ENCODE measurements at places on chromosomes 13 and 19.

- no peak for DNase-seq
These were observed 26.0 kb upstream of the NFIC start for GRCh38 chr19:3340340-3340739.

DNA sequence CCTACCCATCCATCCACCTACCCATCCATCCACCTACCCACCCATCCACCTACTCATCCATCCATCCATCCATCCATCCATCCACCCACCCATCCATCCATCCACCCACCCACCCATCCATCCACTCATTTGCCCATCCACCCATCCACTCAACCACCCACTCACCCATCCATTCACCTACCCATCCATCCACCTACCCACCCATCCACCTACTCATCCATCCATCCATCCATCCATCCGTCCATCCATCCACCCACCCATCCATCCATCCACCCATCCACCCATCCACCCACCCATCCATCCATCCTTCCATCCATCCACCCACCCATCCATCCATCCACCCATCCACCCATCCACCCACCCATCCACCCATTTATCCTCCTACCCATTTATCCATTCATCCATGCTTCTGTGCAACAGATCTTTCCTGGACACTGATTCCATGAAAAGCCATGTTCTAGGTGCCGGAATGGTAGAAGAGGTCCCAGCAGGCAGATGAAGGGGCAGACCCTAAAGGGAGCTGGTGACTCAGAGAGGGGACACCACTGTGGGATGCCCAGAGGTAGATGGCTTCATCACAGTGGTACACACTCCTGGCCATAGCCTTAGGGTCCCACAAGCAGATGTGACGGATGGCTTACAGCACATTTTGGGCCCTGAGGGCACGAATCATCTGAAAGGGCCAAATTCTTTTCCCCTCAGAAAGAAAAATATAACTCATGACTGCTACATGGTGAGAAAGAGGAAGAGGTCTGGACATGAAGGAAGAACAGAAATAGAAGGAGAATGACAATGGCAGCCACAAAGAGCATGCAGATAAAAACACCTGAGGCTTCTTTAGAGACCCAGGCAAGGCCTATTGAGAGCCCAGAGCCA, 76.0 kb downstream of the KCTD15 start:
- no peak for DNase-seq

DNA sequence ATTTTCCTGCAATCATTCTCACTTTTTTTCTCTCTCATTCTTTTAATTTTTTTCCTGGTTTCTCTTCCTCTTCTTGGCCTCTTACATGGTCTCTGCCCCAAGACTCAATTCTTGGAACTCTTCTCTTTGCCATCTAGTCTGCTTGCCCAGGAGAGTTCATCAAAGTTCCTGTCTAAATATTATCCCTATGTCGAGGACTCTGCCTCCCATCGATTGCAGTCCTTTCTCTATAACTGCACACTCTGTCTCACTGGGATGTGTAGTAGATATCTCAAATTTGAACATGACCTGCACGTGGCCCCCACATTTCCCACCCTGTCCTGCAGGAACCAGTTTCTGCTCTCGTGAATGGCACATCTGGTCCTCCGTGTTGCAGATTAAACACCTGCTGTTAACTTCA, 204.7 kb upstream of the TMTC4 start:
- DNase-seq, result no peak

- no peak for DNase-seq
These were observed 1.4 kb downstream of the DUXA start for GRCh38 chr19:57165846-57166245.

GRCh38 chr13:44575741-44576350, at the start of gene TSC22D1:
Gene TSC22D1, minus strand, starts transcription at chr13:44576330. Its CDS starts 256 bp downstream, at chr13:44576074.
- no peak for DNase-seq

DNA sequence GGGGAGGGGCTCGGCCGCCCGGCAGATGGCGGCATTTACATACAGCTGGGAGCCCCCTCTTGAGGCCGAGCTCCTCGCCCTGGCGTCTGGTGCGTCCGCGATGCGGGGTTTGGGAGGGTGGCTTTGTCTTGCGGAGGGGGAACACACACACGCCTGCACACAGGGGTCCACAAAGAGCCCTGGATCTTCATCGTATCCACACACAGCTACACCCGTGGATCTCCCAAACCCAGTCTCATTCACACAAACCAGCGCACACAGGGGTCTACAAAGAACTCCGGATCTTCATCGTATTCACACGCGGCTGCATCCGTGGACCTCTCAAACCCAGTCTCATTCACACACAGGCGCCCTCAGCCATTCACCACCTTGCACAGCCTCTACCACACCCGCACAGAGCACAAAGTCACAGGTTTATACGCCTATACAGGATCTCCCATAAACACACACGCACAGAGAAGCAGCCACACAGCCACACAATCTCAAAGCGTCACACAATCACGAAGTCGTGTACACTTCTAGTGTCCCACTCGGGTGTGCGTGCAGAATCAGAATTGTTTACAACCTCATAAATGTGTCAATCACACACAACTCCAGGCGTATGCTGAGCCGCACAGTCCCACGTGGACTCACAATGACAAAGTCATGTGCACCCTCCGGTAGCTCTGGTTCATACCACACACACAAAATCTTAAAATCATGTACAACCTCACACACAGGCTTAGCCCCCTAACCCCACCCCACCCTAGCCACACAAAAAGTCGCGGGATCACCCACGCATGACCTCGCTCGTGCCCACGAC, 550 bp upstream of the DLL3 start:
- DNase-seq, result peak; percentile 74

GRCh38 chr19:41901707-41902360, 18.9 kb downstream of the ARHGEF1 start:
- no peak for DNase-seq

DNA sequence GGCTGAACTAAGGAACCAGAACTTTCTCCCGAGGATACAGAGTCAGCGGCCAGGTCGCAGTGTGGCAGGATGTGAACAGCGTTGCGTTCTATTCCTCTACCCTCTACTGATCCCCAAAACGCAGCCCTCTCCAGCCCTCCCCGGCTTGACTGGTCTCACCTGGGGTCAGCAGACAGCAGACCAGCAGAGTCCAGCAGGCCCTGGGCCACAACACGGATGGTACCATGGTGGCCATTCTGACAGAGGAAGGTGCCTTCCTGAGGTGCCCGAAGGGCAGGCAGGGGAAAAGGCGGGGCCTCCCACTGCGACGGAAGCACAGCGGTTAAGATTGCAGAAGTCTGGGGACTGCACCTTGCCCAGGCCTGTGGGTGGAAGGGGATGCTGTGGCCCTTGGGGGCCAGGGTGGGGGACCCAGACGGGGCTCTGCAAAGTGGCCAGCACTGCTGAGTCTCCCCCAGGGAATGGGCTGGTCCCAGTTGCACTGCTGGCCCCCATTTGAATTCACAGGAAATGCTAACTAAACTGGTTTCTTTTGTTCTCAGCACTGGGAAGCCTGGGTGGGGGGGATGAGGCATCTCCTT, at the start of gene ICAM3:
ICAM3 (minus strand) TSS at position 245 of the 581 bp plus-strand sequence; CDS start at position 235, 10 bp downstream.
- no peak for DNase-seq

GRCh38 chr13:61192826-61193225, 222.8 kb downstream of the PCDH20 start:
- DNase-seq, result no peak

- no peak for DNase-seq
These were observed 33.3 kb downstream of the KATNAL1 start for GRCh38 chr13:30274083-30274482.

DNA sequence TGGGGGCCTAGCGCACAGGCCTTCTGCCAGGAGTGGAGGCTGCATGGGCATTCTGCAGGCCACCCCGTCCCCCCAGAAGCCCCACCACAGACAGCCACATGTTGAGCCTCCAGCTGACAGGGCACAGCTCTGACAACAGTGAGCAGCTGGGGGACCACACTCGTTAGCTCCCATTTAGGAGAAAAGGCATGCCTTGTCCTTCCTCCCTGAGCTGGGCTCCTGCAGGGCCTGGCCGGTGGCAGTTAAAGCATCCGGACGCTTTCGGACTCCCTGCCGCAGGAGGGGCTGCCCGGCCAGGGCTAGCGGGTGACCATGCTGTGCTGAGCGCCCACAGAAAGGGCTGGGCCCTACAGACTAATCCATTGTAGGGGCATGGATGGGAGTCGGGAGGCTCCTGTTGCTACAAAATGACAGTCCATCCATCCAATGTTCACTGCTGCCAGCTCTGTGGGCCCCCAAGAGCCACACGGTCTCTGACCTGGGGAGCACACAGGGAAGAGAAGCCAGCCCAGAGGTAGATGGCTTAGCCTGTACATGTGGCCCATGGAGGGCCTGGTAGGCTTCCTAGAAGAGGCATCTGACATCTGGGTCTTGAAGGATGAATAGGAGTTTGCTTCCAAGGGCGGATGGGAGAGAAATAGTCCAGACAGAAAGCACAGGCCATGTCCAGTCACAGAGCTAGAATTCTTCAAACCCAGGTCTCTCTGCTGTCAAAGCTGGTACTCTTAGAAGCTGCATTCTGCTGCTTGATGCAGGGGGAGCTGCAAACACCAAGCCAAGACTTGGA, 116.5 kb upstream of the VSTM2B start:
- no peak for DNase-seq

- no peak for DNase-seq
These were observed 92.7 kb upstream of the GPR12 start for GRCh38 chr13:26853323-26853722.

- no peak for DNase-seq
These were observed 46.2 kb downstream of the GATAD2A start for GRCh38 chr19:19451429-19452242.

DNA sequence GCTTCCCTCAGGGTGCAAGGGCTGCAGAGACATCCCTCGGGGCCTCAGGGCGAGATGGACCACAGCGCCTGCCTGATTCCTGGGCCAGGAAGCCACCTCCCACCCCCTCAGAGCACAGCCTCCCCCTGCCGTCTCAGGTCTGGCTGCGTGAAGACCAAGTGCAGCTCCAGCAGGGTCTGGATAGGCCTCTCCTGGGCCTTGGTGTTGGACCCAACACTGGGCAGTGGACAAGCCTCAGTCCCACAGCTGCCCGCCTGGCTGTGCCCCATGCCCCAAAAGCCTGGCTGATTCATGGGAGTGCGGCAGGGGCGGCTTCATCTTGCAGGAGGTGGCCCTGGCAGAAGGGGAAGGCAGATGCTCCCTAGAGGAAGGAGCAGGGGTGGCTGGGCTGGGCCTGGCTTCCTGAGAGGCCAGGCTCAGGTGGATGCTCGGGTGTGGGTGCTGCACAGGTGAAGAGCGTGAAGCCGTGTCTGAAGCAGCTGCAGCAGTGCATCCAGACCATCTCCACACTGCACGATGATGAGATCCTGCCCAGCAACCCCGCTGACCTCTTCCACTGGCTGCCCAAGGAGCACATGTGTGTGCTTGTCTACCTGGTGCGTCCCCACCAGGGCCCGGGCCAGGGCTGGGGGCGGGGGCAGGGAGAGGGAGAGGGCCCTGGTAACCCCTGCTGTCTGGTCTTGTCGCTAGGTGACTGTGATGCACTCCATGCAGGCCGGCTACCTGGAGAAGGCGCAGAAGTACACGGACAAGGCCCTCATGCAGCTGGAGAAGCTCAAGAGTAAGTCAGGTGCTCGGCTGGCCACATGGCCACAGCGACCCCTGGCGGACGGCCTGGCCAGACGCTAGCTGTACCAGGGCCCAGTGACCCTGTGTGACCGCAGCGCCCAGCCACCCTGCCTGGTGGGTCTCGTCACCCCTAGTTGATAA, 21.7 kb downstream of the MAU2 start:
- DNase-seq, result peak; percentile 87

DNA sequence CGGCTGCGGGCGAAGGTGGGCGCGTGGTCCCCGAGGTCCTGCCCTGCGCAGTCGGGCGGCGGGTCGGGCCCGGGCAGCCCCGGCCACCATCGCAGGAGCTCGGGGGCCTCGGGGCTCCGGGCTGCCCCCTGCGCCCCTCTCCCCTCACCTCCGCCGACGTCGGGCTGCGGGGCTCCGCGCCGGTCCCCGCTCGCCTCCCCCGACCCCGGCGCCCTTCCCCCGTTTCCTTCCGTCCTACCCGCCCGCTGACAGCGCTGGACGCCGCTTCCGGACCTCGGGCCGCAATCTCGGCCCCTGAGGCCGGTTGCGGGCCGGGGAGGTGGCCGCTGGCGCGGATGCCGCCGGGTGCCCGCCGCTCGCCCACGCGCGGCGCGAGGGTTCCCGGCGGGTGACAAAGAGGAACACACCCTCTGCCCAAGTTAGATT, 720 bp downstream of the FARP1 start:
- no peak for DNase-seq

DNA sequence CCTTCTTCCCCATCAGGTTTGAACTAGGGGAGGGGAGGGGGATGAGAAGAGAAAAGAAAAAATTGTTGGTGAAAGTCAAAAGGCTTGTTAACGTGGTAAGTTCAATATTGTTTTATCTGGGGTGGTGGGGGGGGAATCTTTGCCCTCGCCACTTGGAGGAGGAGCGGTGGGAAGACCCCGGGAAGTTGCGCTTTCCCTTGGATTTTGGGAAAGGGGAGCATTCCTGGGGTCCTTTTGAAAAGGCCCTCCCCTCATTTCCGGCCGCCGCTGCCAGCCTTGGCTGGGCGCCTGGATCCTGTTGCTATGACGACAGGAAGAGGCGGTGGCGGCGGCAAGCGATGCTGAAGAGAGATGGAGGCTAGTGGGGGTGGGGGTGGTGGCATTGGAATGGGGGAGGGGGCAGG, 4.6 kb upstream of the CACNG8 start:
- no peak for DNase-seq

- no peak for DNase-seq
These were observed 22.2 kb downstream of the COL4A2 start for GRCh38 chr13:110329258-110329657.

GRCh38 chr19:46878613-46879375, 18.0 kb downstream of the ARHGAP35 start:
- no peak for DNase-seq

GRCh38 chr19:6188811-6189210, 53.3 kb downstream of the ACSBG2 start:
- DNase-seq, result no peak

DNA sequence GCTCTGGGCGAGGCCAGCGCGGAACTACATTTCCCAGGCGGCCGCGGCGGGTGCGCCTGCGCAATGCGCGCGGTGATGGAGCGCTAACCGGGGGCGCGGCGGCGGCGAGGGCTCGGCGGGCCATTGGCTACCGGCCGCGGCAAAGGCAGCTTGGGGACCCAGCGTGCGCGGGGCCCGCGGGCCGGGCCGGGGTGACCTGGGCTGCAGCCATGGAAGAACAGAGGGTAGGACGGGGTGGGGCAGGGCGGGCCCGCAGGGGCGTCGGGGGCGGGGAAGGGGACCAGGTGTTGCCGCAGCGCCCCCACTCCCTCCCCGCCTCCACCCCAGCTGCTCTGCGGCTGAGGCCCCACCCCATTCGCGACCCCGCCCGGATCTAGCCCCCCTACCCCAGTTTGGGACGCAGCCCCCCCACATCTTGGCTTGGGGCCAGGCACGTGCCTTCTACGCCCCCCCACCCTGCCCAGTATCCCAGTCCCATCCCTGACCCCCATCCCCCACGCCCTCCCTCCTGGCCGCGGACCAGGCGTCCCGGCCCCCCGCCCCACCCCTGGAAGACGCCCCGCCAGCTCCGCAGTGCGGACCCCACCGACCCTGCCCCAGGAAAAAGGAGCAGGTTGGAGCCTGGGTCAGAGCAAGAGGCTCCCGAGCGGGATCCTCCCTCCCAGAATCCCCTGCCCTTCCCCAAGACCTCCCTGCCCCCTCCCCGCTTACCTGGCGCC, at the start of gene FSD1:
FSD1 (plus strand) TSS at position 61 of the 719 bp plus-strand sequence; CDS start at position 210, 149 bp downstream.
- peak; percentile 96 for DNase-seq

Measured in K562 (cell line).